ENCODE measurements at places on chromosomes 3 and 15. TPM values are rescaled to one million over a fixed set of nuclear protein-coding genes. Genes with fewer than 3 reads are reported as not detected.

DNA sequence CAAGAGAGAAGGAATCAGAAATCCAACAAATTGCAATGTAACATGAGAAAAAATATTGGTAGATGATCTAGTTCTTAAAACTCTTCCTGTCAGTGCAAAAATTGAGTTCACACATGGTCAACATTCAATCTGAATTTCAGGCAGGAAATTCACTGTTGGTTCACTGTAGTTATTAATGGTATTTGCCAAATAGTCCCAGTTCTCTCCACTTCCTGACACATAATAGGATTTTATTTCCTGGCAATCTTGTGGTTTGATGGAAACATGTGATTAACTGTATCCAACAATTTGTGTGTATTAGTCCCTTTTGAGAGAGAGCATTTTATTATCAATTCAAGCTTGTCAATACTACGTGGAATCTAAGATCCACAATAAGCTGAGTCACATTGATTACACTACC lies 1103.1 kb downstream of the ROBO2 start:
- no peak for DNase-seq

DNA sequence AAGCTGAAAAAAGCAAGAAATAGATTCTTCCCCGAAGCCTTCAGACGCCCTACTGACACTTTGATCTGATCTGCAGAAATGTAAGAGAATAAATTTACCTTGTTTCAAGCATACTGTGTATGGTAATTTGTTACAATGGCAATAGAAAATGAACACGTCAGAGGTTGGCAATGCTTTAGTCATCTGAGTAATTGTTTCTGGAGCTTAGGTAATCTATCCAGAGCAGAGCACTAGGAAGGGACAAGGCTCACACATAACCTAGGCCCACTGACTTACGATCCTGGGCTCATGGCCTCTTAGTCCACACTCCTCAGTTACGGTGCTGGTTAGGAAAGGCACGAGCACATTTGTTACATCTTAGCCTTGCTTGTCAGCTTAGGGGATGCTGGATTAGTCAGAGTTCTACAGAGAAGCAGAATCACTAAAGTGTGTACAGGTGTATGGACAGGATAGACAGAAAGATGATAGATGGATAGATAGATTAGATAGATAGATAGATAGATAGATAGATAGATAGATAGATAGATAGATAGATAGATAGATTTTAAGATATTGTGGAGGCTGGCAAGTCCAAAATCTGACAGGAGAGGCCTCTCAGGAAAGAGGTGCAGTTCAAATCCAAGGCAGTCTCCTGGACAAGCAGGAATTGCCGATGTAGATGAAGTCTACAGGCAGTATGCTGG lies 46.8 kb upstream of the TBC1D23 start:
- DNase-seq, result no peak

DNA sequence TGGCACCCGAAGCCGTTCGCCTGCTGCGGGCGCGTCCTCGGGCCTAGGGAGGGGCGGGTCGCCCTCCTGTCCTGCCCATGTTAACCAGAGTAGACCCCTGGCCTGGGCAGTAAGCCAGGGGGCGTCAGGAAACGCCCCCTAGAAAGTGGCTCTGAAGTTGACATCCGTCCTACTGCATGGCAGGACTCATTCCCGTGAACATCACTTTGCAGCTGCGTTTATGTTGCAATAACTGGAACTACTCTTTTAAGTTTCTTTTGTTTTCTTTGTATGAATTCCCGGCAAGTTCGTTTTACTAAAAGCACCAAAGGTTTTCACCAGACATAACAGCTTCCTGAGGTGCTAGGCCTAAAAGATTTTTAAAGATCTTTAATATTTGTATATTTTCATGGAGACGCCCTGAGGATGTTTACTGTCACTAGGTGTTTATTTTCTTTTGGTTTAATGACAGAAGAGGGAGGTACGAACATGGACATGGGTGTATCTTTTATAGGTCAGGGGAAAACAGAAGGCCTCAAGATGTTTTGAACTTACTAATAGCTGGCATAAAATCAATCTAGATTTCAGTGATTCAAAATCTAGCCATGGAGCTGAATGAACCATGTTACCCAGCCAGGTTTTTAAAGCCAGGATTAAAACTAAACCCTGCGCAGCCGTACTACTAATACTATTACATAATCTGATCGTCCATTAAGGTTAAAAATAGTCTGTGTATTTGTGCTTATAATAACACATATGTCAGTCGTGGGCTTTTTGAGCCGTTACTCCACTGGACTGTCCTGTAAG lies 1.0 kb downstream of the C15orf61 start:
- DNase-seq, result no peak

DNA sequence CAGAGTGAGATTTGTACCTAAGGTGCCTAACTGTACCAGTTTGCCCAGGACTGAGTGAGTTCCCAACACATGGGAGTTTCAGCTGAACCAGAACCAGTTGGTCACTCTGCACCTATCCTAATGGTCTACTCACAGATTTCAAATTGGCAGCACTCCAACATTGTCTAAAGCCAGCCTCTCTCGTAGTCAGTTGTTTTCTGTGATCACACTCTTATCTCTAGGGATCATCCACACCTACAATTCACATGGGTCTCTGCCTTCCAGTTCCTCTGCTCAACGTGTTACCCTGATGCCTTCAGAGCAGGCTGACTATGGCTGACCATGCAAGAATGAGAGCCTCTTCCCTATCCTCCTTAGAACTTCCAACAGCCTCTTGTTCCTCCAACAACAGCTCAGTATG lies 624.8 kb downstream of the NTRK3 start:
- DNase-seq, result no peak

DNA sequence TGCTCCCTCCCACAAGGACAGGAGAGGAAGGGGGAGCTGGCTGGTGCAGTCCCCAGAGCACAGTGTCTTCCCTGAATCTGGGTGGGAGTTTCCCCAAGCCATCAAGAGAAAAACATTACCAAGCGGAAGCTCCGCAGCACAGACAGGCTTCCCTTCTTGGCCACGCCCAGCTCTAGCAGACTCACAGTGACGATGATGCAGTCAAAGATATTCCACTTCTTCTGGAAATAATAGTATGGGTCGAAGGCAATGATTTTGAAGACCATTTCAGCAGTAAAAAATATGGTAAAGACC lies 76.7 kb downstream of the SCN10A start:
- DNase-seq, result no peak

GRCh38 chr15:33298631-33299030 lies 12.1 kb upstream of the RYR3 start:
- DNase-seq, result no peak

GRCh38 chr3:106611116-106611515 lies 742.3 kb upstream of the CBLB start:
- no peak for DNase-seq

Gene KLHL40
- not detected for total RNA-seq

Gene ANKRD34C
- total RNA-seq, result not detected
